ENCODE measurements at places on chromosomes 2 and 18.

- DNase-seq, result no peak
Measured at GRCh38 chr2:241815477-241816430, 6.8 kb downstream of the NEU4 start.

GRCh38 chr18:25604894-25605597, 253.1 kb upstream of the ZNF521 start:
- no peak for DNase-seq

- no peak for DNase-seq
Measured at GRCh38 chr2:464562-465309, 176.8 kb upstream of the ALKAL2 start.

GRCh38 chr2:108074150-108074549, 87.8 kb downstream of the SLC5A7 start:
- DNase-seq, result no peak

DNA sequence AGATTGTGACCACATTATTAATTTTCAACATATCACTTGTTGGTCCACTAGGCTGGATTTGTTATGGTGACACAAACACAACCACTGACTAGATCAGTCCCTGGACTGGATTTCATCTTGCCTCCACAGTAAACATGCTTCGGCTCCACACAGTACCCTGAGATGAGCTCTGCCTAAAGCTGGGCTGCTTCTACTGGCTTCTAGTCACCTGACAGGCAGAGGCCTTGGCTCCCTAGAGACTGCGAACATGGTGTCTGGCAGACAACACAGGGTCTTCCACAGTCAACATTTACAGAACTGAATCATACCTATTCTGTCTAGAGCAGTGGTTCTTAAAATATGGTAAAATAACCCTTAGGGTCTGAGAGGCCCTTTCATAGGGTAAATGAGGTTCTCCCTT, 69.2 kb downstream of the RIT2 start:
- no peak for DNase-seq

DNA sequence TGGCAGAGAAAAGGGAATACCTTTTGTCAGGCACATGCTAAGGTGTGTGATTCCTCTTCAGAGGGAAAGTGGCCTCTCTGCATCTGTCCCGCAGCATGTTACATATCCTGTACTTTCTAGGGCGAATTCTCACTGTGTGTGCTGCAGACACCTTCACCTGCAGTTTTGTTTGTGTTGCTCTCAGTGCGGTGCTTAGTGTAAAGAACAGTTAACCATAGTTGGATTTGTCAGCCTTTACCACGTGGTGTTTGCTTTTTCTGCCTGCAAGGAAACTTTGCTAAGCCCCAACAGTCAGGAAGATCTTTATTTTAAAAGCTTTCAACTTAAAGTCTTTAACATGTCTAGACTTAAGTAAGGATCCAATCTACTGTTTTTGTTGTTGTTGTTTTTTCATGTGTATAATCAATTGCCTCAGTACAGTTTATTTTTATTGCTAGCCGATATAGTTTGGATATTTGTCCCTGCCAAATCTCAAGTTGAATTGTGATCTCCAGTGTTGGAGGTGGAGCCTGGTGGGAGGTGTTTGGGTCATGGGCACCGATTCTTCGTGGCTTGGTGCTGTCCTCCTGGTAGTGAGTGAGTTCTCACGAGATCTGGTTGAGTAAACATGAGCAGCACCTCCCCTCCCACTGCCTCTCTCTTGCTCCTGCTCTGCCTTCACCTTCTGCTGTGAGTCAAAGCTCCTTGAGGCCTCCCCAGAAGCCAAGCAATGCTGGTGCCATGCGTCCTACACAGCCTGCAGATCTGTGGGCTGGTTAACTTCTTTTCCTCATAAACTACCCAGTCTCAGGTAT, 90.6 kb downstream of the SNTG2 start:
- DNase-seq, result no peak

GRCh38 chr2:40510304-40510703, 58.4 kb upstream of the SLC8A1 start:
- no peak for DNase-seq

DNA sequence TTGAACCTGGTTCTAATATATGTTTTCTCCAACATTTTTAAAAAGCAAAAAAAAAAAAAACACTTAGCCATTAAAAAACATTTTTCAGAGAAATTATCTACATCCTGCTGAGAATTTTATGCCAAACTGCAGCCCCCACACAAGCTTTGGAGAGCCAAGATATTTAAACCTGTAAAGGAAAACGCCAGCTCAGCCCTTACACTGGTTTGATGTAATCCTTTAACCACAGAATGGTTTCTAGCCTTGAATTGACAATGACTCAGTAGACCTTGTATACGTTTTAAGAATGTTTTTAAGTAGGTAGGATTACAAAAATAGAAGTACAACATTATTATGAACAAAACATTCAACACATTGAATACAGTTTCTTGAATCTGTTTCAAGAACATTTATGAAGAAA, 113.6 kb downstream of the BABAM2 start:
- DNase-seq, result no peak

DNA sequence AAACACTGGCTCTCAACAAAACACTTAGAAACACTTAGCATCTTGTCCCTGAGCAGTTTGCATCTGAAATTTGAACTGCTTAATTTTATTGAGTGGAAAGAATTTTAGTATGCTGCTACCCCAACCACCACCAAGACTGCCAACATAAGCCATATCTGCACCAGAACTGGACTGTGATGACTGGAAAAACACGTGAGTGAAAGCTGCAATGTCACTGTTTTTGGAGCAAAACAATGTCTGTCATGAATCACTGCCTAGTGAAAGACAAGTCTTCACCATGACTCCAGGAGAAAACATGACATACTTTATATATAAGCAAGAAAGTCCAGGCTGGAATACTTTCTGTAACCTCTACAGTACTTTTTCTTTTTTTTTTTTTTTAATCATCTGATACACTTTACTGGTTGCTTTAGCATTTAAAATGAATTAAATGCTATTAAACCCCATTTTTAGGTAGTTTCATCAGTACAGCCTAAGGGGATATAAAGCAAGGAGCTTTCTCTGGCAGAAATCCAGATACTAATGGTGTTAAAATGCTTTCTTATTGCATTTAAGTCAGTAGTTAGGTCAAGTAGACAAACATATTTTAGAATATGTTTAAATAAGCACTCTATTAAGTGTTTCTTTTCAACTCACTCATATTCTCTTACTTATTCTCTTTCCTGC, 2129.4 kb upstream of the PIK3C3 start:
- DNase-seq, result no peak

GRCh38 chr2:59744436-59744835, 809.0 kb downstream of the BCL11A start:
- DNase-seq, result no peak

GRCh38 chr2:52919673-52920072, 847.9 kb upstream of the CHAC2 start:
- no peak for DNase-seq

DNA sequence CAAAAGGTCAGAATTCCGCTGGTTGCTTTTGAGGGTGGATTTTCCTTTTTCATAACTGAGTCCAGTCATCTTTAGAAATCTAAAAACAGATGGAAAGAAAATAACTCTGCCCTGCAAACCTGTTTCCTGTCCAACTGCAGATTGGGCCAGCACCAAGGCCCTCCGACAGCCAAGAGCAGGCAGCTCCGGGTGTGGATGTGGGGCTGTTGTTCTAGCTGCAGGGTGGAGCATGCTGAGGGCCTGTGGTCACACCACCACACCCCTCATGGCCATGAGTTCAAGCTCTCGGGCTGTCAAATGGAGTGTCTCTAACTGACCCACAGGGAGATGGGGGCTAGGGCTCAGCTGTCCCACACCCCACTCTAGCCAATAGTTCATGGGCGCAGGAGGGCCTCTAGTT, 69.3 kb upstream of the BZW1 start:
- DNase-seq, result no peak

GRCh38 chr2:9656270-9656766, 25.5 kb upstream of the YWHAQ start:
- peak; percentile 55 for DNase-seq

- DNase-seq, result no peak
Measured at GRCh38 chr2:176111309-176111663, 4.2 kb downstream of the HOXD11 start.

GRCh38 chr2:138626148-138626547, 124.6 kb downstream of the SPOPL start:
- no peak for DNase-seq

- DNase-seq, result peak; percentile 55
Measured at GRCh38 chr2:237072067-237072931, 13.4 kb upstream of the COPS8 start.
